Gastroesophageal sphincter (tissue), 4 donors: ENCODE measurements at places on chromosomes 13 and 19.

GRCh38 chr13:96216543-96216942 is 126.6 kb downstream of the HS6ST3 start:
- no peak for ATAC-seq

DNA sequence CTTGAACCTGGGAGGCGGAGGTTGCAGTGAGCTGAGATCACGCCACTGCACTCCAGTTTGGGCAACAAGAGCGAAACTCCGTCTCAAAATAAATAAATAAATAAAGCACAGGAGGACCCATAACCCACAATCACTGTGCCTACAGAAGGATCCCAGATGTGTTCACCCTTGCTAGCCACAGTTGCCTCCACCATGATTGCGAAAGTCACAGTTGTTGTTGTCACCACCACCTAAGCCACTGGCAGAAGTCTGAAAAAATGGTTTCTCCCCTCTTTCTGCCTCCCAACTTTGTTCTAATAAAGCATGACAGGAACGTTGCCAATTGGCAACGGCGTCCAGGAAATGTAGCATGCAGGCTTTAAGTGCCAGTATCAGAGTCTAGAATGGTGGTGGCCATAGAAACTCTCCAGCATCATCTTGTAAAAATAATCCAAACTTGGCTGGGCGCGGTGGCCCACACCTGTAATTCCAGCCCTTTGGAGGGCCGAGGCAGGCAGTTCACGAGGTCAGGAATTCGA is 2.2 kb upstream of the EPS15L1 start:
- ATAC-seq: no peak

DNA sequence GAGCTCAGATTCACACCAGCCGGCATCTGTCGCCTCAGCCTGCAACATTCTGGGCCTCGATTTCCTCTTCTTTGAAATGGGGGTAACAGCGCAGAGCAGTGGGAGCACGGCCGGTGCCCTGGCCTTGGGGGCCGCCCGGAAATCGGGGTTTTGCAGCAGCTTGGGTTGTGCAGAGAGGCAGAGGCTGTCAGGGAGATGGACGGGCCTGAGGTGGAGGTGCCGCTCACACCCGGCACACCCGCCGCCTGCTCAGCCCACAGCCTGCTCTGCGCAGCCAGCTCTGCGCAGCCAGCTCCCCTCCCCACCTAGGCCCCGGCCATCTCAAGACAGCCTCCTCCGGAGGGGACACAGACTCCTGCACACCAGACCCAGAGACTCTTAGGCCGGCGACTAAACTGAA is 10.6 kb downstream of the KLF2 start:
- no peak for ATAC-seq

DNA sequence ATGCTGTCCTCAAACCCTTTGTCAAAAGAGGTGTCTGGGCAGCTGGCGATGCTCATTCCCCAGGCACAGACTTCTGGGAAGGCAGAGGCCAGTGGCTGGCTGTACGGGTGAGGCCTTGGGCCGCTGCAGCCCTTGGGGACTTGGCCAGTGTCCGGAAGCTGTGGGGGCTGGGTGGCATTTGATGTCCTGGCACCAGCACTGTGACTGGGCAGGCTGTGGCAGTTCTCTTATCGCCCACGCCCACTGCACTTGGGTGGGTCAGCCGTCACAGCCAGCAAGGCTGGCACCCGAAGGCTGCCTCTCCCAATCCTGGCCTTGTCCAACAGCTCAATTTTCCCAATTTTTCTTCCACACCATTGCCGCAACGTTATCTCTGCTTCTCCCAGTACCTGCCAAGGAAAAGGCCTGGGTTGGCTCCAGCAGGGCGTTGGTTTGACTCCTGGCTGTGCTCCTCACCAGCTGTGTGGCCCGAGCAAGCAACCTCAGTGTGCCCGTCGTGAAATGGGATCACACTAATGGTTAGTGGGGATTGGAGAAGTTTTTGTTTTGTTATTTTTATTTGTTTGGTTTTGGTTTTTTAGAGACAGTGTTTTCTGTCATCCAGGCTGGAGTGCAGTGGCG is 12.7 kb upstream of the SLC44A2 start:
- peak; percentile 77 for ATAC-seq

- no peak for ATAC-seq
Measured at GRCh38 chr13:36918246-36919131, 1.5 kb downstream of the SMAD9 start.

- no peak for ATAC-seq
Measured at GRCh38 chr13:32409001-32409313, 19.0 kb downstream of the N4BP2L1 start.

DNA sequence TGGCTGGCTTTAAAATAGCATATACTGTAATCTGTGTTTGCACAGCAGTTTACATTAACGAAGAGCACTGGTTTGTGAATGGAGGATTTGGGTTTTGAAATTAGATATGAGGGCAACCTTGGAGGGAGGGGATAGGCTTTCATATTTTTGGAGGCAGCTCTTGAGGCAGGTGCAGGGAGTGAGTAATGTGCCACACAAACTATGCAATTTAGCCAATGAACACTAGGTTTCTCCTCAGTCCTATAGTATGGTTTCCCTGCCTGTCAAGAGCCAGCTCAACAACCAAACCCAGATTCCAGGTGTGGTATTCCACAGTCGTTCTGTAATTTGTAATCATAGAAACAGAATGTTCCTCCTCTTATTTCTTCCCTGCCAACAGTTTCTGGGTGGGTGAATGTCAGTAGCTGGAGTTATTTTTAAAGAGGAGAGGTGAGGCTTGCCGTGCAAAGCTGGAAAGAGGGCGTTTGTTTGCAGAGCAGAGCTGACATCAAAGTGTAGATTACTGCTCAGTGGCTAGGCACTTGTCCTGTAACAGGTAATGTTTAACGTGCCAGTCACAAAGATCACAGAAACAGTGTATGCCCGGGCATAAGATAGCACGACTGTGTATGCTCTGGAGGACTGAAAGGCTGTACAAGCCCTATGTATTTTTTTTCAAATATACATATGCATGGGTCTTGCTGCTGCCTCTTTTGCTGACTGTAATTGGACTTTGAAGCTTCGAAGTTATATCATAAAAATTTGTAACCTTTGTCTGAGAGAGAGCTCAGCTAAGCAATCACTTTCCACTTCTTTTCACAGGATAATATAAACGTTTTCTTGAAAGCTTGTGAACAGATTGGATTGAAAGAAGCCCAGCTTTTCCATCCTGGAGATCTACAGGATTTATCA is 124.2 kb downstream of the LMO7 start:
- peak; percentile 46 for ATAC-seq

DNA sequence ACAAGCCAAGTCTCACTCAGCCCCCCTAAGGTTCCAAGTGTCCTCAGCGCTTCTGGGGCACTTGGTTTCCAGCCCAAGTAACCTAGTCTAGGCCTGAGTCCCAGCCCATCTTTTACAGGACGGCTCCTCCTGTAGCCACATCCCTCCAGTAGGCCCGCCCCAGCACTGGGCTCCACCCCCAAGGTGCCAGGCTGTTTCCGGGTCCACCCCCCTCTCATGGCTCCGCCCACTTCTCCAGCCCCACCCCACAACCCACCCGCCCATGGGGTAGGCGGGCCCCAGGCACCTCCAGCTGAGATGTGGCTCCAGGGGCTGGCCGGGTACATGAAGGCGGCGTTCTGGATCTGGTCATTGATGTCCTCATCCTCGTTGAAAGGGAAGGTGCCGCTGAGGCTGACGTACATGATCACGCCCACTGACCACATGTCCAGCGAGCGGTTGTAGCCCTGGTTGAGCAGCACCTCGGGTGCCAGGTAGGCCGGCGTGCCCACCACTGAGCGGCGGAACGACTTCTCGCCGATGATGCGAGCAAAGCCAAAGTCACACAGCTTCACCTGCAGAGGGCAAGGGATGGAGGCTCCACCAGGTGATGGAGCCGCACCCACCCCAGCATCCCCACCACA is 17.2 kb upstream of the DACT3 start:
- no peak for ATAC-seq

- ATAC-seq: no peak
Measured at GRCh38 chr19:36252047-36252446, 37.1 kb downstream of the ZNF146 start.

DNA sequence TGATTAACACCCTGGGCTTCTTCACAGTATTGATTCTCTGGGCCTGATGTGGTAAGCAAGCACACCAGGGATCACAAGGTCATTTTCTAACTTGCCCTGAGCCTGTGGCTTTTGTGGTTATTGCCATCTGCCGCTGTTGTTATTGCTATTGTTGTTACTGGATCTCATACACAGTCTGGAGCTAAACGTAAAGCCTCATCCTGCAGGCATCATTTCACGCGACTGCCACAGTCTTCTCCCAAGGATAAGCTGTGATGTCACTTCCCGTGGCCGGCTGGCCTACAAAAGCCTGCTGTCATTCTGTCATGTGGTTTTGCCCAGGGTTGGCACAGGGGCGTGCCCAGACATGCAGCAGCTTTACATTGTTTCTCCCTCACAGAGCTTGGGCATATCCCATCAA is 154.0 kb upstream of the GPR12 start:
- ATAC-seq: no peak

GRCh38 chr19:11400798-11401197 is 16.7 kb upstream of the EPOR start:
- no peak for ATAC-seq

GRCh38 chr13:105897575-105897974 is 637.9 kb downstream of the EFNB2 start:
- no peak for ATAC-seq

GRCh38 chr19:14113762-14114414 is 3.7 kb downstream of the PRKACA start:
- ATAC-seq: no peak

DNA sequence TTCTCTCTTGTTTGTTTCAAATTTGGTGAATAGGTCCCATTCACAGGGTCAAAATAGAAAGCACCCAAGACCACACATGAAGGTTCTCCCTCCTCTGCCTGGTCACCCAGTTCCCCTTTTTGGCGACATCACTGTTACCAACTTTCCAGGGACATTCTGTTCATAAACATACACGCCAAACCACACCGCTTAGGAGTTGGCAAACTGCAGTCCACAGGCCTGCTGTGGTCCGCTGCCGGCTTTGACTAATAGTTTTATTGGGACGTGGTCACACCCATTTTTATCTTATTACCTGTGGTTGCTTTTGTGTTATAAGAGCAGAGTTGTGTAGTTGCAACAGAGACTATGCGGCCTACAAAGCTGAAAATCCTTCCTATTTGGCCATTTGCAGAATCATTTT is 24.2 kb downstream of the UHRF1 start:
- no peak for ATAC-seq

- ATAC-seq: peak; percentile 42
Measured at GRCh38 chr13:98482476-98483444, 94.1 kb downstream of the STK24 start.

GRCh38 chr19:29328586-29328985 is 115.6 kb upstream of the UQCRFS1 start:
- ATAC-seq: no peak

- ATAC-seq: no peak
Measured at GRCh38 chr19:29881386-29881785, 60.7 kb upstream of the URI1 start.

- peak; percentile 6 for ATAC-seq
Measured at GRCh38 chr19:49869009-49869483, 1.7 kb upstream of the PNKP start.

DNA sequence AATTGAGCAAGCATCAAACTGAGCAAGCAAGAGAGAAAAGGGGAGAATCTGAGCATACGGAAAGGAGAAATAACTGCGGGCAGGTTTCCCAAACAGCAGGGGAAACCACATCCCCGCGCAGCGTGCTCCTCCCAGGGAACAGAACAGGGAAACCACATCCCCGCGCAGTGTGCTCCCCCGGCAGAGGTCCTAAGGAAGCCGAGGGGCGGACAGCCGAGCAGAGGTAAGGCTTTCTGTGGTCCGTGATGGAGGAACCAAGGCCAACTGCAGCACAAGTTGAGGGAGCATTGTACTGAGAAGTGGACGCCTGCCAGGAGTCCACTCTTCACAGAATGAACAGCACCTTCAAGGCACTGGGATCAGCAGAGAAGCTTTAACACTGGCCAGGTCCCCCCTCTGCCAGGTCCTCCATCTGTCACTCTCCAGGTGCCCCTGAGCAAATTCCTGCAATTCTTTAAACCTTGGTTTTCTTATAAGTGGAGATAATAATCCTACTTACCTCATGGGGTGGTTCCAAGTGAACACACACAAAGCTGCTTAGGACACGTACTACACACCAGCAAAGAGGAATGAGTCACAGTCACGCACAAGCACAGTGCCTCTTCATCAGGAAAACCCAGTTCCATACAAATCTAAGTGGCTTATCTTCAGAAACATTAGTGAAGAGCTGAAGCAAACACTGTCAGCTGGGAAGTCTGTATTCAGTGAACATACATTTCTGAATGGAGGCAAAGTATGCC is 23.0 kb upstream of the LAMP1 start:
- peak; percentile 7 for ATAC-seq

DNA sequence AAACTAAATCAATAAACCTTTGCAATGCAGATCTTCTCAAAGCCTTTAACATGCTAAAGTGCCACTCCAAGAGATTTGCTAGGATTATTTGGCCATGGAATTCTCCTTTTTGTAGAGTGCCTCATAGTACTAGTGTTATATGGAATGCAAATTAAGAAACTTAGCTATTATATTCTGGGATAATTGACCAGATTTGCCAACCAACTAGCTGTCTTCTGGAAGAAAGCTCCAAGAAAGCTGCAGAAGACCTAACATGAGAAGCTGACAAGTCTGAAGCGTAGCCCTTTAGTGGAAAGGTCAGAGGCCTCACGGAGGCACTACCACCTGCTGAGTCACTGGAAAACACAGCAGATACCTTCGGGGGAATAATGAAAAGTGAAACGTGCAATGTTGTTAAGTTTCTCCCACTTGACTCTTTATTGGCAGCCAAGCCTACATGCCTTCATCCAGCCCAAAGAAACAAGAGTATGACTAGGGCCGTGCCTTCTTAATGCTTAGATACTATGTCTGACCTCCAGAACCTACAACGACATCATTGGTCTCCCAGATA is 29.8 kb upstream of the KATNAL1 start:
- ATAC-seq: no peak

DNA sequence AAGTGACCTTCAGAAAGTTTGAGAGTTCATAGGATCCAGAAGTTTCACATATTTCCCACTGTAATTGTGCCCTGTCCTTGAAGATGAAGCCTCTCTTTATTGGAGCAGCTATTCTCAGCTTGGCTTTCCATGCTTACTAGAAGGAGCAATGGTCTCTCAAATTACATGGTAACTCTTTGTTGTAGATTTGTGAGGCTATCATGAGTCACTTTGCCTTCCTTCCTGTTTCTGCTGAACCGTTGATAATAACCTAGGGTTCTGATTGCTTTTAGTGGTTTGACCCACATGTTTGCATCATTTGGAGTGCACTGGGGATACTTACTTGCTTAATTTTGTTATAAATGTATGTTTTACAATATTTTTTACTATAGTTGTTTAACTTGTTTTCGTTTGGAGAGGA is 772.9 kb upstream of the SLITRK6 start:
- ATAC-seq: no peak

- ATAC-seq: no peak
Measured at GRCh38 chr13:94984958-94985357, 272.6 kb upstream of the SOX21 start.

DNA sequence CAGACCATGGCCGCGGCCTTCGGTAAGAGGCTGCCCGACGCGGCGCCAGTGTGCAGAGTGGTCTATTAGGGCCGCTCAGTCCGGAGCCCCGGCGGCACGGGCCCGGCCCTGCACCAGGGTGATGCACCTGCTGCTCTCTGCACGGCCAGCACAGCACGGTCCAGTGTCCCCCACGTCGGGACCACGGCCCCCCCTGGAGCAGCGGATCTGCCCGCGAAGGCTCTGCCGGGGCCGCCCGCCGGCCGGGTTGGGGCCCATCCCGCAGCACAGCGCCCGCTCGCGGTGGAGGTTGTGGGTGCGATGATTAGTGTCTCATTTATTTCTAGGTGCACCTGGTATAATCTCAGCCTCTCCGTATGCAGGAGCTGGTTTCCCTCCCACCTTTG is 7.9 kb downstream of the PTBP1 start:
- no peak for ATAC-seq
